NCI-H460 (cell line): ENCODE measurements at places on chromosomes 3 and 15. TPM values are rescaled to one million over a fixed set of nuclear protein-coding genes. Genes with fewer than 3 reads are reported as not detected.

Gene PLCB2
- total RNA-seq, result 0.74 and 0.75 TPM in 2 replicates

Gene ROPN1
- not detected in 2 replicates for total RNA-seq

Gene SAMMSON
- 0.22 TPM in 1 of 2 replicates, not detected in the other for total RNA-seq

Gene GLT8D1
- total RNA-seq, result 53.5 and 58.6 TPM in 2 replicates

Gene PTPN23
- total RNA-seq, result 7.1 and 9.5 TPM in 2 replicates

Gene AGBL1
- total RNA-seq, result 0.02 TPM in 1 of 2 replicates, not detected in the other

Gene ZNF385D
- total RNA-seq, result 0.02 TPM in 1 of 2 replicates, not detected in the other

Gene TMCC1
- 8.0 and 9.7 TPM in 2 replicates for total RNA-seq

Gene HHATL
- total RNA-seq, result not detected in 2 replicates

Gene INSYN1
- 0.02 TPM in 1 of 2 replicates, not detected in the other for total RNA-seq

Gene CALML4
- 5.8 and 6.8 TPM in 2 replicates for total RNA-seq

Gene PRICKLE2
- not detected in 2 replicates for total RNA-seq

Gene MYZAP
- total RNA-seq, result not detected in 2 replicates

Gene NUDT16
- 6.5 and 7.6 TPM in 2 replicates for total RNA-seq

Gene CDHR4
- not detected in 2 replicates for total RNA-seq

Gene CAND2
- total RNA-seq, result 0.12 and 0.57 TPM in 2 replicates

Gene GOLGA8T
- 0.35 and 0.52 TPM in 2 replicates for total RNA-seq

Gene KLHL6
- not detected in 2 replicates for total RNA-seq

Gene CASR
- total RNA-seq, result not detected in 2 replicates

Gene CD200R1
- 0.09 TPM in 1 of 2 replicates, not detected in the other for total RNA-seq

Gene GNAT1
- not detected in 2 replicates for total RNA-seq

Gene DNAJC17
- total RNA-seq, result 27.3 and 27.9 TPM in 2 replicates

Gene TMEM40
- total RNA-seq, result 0.25 and 0.72 TPM in 2 replicates

Gene ALDH1A3
- total RNA-seq, result 1.4 and 1.9 TPM in 2 replicates

Gene ST8SIA2
- total RNA-seq, result 1.9 and 2.6 TPM in 2 replicates

Gene MKRN3
- not detected in 2 replicates for total RNA-seq

Gene CMTM8
- 4.9 and 6.0 TPM in 2 replicates for total RNA-seq

Gene TNFAIP8L3
- total RNA-seq, result 0.07 TPM in 1 of 2 replicates, not detected in the other

Gene SPINK8
- not detected in 2 replicates for total RNA-seq

Gene SORD
- 65.1 and 65.5 TPM in 2 replicates for total RNA-seq

Gene MEX3B
- total RNA-seq, result 3.6 and 5.2 TPM in 2 replicates

Gene PROS1
- total RNA-seq, result 29.2 and 31.1 TPM in 2 replicates

Gene ANKRD63
- not detected in 2 replicates for total RNA-seq

Gene GUCA1C
- total RNA-seq, result not detected in 2 replicates

Gene ZBTB20
- total RNA-seq, result 4.8 and 5.3 TPM in 2 replicates

Gene PP2D1
- total RNA-seq, result not detected in 2 replicates
